ENCODE measurements at places on chromosomes 1 and 21. TPM values are rescaled to one million over a fixed set of nuclear protein-coding genes. Genes with fewer than 3 reads are reported as not detected.

GRCh38 chr21:27528697-27529096 lies 561.8 kb upstream of the ADAMTS5 start:
- H3K4me1 ChIP-seq = no peaks in the 10 kb centered on the region
- DNase-seq = no peak
- no peaks in the 10 kb centered on the region for H3K27me3 ChIP-seq
- H3K4me3 ChIP-seq = no peak overlapping the region

- H3K27ac ChIP-seq = no peak overlapping the region
- no peak for DNase-seq
- no peaks in the 10 kb centered on the region for H3K4me1 ChIP-seq
- H3K36me3 ChIP-seq = no peaks in the 10 kb centered on the region
- H3K4me3 ChIP-seq = peak overlapping the region; percentile 87
These were observed 659 bp downstream of the FAF1 start for GRCh38 chr1:50959303-50959912.

DNA sequence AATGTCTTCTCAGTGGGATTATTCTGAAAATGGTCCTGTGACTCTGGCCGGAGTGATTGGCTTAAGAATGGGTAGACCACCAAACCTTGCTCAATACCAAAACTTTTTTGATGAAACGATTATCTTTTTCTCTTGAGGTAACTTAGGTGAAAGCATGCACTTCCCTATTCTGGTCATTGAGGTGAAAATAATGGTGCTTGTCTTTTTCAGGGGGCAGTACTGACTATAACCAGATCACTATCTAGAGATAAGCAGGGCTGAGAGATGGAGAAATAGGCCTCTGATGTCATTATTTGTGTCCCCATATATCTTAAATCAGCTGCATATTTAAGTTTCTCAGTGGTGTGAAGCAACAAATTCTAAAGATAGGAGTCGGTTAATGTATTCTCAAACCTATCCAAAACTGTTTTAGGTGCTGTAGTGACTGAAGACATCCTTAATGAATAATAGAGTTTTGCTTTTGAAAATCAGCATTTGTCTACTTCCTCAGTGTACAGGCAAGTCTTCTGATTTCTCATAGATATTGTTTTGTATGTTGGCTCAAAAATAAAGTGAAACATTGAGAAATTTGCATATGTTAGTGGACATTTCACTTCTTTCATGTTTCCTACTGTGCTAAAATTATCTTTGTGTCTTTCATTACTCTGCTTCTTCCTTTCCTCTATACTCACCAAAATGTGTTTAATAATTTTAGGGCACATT lies 735.3 kb upstream of the ADGRL4 start:
- no peak overlapping the region for H3K27ac ChIP-seq
- no peak for DNase-seq
- no peaks in the 10 kb centered on the region for H3K4me1 ChIP-seq
- H3K4me3 ChIP-seq = no peak overlapping the region
- no peaks in the 10 kb centered on the region for H3K27me3 ChIP-seq

ETV3L gene
- total RNA-seq = 0.96 TPM

PHF13 gene
- 55.8 TPM for total RNA-seq

GRCh38 chr1:116538544-116538943 lies 32.3 kb downstream of the CD58 start:
- H3K4me1 ChIP-seq = no peaks in the 10 kb centered on the region
- no peak overlapping the region for H3K27ac ChIP-seq
- no peak for DNase-seq
- no peak overlapping the region for H3K4me3 ChIP-seq
- peaks cover 24% of the 10 kb centered on the region for H3K36me3 ChIP-seq

CYP4X1 gene
- total RNA-seq = 0.44 TPM

DNA sequence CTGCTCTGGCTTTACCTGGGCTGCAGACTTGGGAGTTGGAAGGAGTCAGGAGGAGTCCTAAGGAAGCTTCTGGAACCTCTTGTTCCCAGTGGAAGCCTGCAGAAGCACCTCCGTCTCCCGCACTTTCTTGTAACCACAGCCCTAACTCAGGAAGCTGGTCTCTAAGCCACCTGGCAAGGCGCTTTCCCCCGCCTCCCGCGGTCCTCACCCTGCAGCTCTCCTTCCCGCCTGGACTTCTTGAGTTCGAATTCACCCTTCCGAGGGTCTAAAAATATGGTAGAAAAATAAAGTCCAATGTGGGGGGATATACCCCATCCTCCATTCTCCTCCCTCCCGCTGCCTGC lies 15.1 kb downstream of the PAX7 start:
- H3K27ac ChIP-seq = no peak overlapping the region
- H3K36me3 ChIP-seq = no peaks in the 10 kb centered on the region
- H3K4me3 ChIP-seq = no peak overlapping the region
- DNase-seq = peak; percentile 79
- H3K4me1 ChIP-seq = peaks cover 9% of the 10 kb centered on the region

- peaks cover 28% of the 10 kb centered on the region for H3K36me3 ChIP-seq
- H3K4me1 ChIP-seq = peaks cover 5% of the 10 kb centered on the region
- H3K27me3 ChIP-seq = no peaks in the 10 kb centered on the region
These were observed 3.5 kb downstream of the MRPS6 start for GRCh38 chr21:34076835-34077234.

TNFRSF9 gene
- not detected for total RNA-seq

DNA sequence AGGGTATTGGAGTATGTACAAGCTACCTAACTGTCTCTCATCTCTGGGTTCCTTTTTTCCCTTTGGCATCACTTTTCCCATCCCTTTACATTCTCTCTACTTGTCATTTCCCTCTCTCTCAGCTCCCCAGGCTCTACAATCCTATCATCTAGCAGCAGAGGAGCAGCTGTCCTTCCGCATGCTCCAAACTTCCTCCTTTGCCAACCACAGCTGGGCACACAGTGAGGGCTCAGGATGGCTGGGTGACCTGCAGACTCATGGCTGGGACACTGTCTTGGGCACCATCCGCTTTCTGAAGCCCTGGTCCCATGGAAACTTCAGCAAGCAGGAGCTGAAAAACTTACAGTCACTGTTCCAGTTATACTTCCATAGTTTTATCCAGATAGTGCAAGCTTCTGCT lies 561 bp downstream of the CD1E start:
- no peak overlapping the region for H3K27ac ChIP-seq
- no peaks in the 10 kb centered on the region for H3K4me1 ChIP-seq
- H3K4me3 ChIP-seq = no peak overlapping the region
- DNase-seq = no peak
- no peaks in the 10 kb centered on the region for H3K27me3 ChIP-seq

IFFO2 gene
- total RNA-seq = 3.6 TPM

NOL9 gene
- 50.4 TPM for total RNA-seq

ITGB2 gene
- 1.1 TPM for total RNA-seq

PIK3R3 gene
- total RNA-seq = 11.4 TPM

GRCh38 chr1:155910621-155911121 lies 478 bp downstream of the RIT1 start:
- no peak overlapping the region for H3K27ac ChIP-seq
- H3K4me1 ChIP-seq = no peaks in the 10 kb centered on the region
- H3K4me3 ChIP-seq = peak overlapping the region; percentile 96

KCNJ6 gene
- total RNA-seq = 1.3 TPM

DNA sequence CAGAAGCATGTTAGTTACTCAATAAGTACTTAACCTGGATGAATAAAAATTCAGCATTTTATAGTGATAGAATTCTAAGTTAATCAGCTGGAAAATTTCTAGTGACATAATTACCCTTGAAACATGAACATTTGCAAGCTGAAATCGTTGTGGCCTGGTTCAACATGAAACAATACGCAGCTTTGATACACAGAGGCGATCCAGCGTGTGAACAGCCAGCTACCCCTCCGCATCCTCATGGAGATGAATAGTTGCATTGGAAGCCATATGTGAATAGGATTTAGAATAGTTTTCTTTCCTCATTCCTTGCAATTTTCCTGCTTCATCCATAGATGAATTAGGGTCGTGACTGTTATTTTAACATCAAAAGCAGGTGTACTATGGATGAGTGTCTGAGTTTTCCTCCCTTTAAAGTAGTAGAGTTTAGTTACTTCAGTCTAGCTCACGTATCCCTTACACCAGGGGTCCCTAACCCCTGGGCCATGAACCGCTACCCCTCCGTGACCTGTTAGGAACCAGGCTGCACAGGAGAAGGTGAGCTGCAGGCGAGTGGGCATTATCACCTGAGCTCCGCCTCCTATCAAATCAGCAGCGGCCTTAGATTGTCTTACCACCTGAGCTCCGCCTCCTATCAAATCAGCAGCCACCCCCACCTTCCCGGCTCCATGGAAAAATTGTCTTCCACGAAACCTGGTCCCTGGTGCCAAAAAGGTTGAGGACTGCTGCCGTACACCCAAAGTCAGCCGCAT lies 6.2 kb upstream of the TARBP1 start:
- H3K27ac ChIP-seq = no peak overlapping the region
- DNase-seq = peak; percentile 73
- H3K4me3 ChIP-seq = no peak overlapping the region
- peaks cover 2% of the 10 kb centered on the region for H3K4me1 ChIP-seq
- peaks cover 9% of the 10 kb centered on the region for H3K27me3 ChIP-seq

DNA sequence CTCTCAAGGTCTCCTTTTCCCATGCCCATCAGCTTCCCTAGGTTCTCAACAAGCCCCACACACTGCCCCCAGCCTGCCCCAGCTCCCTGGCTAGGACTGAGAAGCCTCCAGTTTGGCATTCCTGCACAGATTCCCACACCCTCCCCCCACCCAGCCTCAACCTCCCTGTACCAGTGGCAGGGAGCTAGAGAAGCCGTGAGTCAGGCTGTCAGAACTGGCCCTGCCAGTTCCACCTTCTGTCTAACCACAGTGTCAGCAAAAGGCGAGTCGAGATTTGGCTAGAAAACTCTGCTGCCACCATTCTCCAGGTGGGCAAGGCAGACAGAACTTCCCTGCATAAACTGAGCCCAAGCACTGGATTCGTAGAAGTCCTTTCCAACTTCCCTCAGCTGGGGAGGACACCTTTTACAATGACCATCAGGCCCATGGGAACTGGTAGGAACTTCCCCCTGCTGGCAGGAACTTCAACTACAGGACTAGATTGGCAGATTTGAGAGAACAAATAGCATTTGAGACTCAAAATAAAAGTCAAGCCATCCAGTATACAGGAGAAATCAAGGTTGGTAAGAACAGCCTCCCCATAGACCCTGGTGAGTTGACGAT lies 31.0 kb downstream of the TNNT2 start:
- H3K27ac ChIP-seq = no peak overlapping the region
- peaks cover 8% of the 10 kb centered on the region for H3K4me1 ChIP-seq
- H3K36me3 ChIP-seq = peaks cover 1% of the 10 kb centered on the region
- peak; percentile 77 for DNase-seq

- H3K27ac ChIP-seq = peak overlapping the region; percentile 22
- H3K4me1 ChIP-seq = peaks cover 8% of the 10 kb centered on the region
- no peak overlapping the region for H3K4me3 ChIP-seq
- peak; percentile 46 for DNase-seq
- no peaks in the 10 kb centered on the region for H3K36me3 ChIP-seq
- no peaks in the 10 kb centered on the region for H3K27me3 ChIP-seq
These were observed 27.5 kb upstream of the ROR1 start for GRCh38 chr1:63746129-63746864.

- H3K27ac ChIP-seq = no peak overlapping the region
- H3K36me3 ChIP-seq = peaks cover 1% of the 10 kb centered on the region
- no peaks in the 10 kb centered on the region for H3K4me1 ChIP-seq
- DNase-seq = no peak
These were observed 1.5 kb downstream of the F13B start for GRCh38 chr1:197065559-197065958.

GRCh38 chr1:6414443-6414844 lies 5.3 kb downstream of the HES2 start:
- H3K4me1 ChIP-seq = peaks cover 3% of the 10 kb centered on the region
- no peak overlapping the region for H3K4me3 ChIP-seq
- peak; percentile 88 for DNase-seq
- peaks cover 38% of the 10 kb centered on the region for H3K27me3 ChIP-seq

DNA sequence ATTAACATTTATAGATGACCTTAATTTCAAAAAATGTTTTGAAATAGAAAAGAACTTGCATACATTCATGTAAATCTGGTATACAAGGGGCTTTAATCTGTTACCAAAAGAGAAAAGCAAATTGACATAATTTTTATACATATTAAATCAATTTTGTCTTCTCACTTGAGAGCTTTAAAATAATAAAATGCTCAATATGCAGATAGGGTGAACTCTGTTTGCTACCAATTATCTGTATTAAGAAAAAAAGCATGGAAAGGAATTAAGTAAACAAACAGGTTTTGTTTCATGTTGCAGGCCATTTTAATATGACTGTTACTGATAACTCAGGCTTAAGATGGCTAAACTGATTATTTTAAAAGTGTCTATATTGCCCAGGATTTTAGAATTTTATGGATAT lies 6.0 kb upstream of the TSHB start:
- no peak overlapping the region for H3K4me3 ChIP-seq
- no peak overlapping the region for H3K27ac ChIP-seq
- no peaks in the 10 kb centered on the region for H3K36me3 ChIP-seq
- no peak for DNase-seq
- H3K27me3 ChIP-seq = no peaks in the 10 kb centered on the region

GRCh38 chr1:109944541-109944940 lies 33.9 kb downstream of the CSF1 start:
- no peak overlapping the region for H3K4me3 ChIP-seq
- no peaks in the 10 kb centered on the region for H3K36me3 ChIP-seq
- no peaks in the 10 kb centered on the region for H3K27me3 ChIP-seq

- H3K4me3 ChIP-seq = no peak overlapping the region
- peaks cover 3% of the 10 kb centered on the region for H3K4me1 ChIP-seq
- no peaks in the 10 kb centered on the region for H3K27me3 ChIP-seq
- H3K36me3 ChIP-seq = no peaks in the 10 kb centered on the region
- DNase-seq = no peak
- H3K27ac ChIP-seq = no peak overlapping the region
These were observed 42.7 kb upstream of the ATP1A1 start for GRCh38 chr1:116330342-116330652.

DNA sequence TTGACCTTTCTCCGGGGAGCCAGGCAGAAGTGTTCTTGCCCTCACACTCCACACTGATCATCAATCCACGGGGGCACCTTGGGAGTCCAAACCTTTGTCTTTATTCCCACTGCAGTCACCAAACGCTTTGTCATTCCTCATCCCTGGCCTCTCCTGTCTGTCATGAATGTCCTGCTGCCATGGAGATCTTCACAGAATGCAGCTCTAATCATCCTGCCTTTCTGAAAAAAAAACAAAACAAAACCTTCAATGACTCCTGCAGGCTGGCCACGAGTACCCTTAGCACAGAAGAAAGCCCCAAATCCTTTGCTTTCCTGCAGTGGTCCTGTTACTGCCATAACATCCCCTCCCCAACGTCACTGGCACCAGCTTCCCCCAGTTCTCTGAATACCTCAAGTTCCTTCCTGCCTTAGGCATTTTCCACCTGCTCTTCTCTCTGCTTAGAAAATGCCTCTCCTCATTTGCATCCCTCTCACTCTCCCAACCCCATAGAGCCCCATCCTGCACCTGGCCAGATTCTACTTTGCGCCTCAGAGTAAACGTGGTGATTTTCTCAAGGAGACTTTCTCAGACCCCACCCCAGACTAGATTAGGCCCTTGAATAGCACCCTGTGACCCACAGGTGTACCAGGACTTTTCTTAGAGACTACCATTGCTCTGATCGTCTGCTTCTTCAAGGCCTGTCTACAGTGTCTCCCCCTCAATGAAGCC lies 131.2 kb downstream of the AK5 start:
- peaks cover 2% of the 10 kb centered on the region for H3K4me1 ChIP-seq
- DNase-seq = peak; percentile 33
- no peaks in the 10 kb centered on the region for H3K27me3 ChIP-seq
- H3K27ac ChIP-seq = no peak overlapping the region

- no peaks in the 10 kb centered on the region for H3K27me3 ChIP-seq
- no peaks in the 10 kb centered on the region for H3K36me3 ChIP-seq
- H3K4me3 ChIP-seq = no peak overlapping the region
- no peak overlapping the region for H3K27ac ChIP-seq
- peak; percentile 45 for DNase-seq
These were observed 310.3 kb upstream of the VAMP3 start for GRCh38 chr1:7460807-7461206.

SLC30A7 gene
- 26.6 TPM for total RNA-seq

AMPD1 gene
- not detected for total RNA-seq

All from H9 (cell line).